ENCODE measurements at places on chromosomes 11 and 22.

DNA sequence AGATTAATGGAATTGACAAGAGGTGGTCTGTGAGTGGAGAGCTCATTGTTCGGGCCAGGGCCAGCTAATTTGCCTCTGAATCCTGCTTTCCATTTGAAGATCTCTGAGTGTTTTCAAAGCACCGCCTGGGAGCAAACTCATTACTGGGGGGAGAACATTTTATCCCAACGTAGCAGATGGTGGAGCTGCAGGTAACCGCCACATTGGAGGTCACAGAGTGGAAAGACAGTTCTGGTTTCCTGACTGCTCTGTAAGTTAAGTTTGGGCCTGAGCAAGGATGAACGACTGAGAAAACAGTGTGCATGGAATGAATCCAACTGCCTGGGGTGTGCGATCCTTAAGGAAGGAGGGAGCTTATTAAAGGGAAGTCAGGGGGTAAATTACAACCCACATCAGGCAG, 30.5 kb downstream of the LMO2 start:
- DNase-seq: no peak

- no peak for DNase-seq
Measured at GRCh38 chr11:46363455-46364005, 16.3 kb downstream of the DGKZ start.

GRCh38 chr11:35035894-35036408, 103.0 kb upstream of the CD44 start:
- DNase-seq: no peak

- DNase-seq: no peak
Measured at GRCh38 chr22:39277142-39277607, 32.4 kb upstream of the PDGFB start.

- no peak for DNase-seq
Measured at GRCh38 chr11:86514453-86514852, 139.8 kb downstream of the CCDC81 start.

DNA sequence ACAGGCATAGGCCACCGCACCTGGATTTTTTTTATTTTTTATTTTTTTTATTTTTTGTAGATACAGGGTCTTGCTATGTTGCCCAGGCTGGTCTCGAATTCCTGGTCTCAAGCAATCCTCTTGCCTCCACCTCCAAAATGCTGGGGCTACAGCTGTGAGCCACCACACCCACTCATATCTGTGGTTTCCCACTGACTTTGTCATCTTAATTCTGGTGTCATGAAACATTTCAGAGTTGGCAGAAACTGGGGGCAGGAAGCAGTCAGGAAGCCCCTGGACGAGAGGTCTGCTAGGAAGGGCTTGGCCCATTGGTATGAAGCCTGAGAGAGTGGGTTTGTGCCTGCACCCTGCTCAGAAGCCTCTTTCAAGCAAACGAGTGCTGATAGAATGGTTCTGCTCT, 49.1 kb downstream of the COMMD9 start:
- DNase-seq: no peak

DNA sequence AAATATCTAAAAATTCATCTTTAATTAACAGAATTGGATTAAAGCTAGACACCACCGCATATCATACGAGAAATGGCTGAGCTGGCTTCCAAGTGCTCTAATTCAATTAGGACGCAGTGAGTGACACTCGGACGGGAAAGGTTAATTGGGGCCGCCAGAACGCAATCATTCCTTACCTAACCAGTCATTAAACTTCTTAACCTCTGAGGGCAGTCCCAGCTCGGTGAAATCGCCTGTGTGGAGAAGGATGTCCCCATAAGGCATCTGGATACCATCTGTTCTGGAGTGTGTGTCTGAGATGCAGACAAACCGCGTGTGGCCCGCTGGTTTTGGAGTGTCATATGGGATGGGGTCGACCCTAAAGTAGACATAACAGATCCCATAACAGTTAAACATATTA, 50.3 kb downstream of the MPPED2 start:
- no peak for DNase-seq

- no peak for DNase-seq
Measured at GRCh38 chr11:36818410-36818809, 220.4 kb upstream of the RAG2 start.

DNA sequence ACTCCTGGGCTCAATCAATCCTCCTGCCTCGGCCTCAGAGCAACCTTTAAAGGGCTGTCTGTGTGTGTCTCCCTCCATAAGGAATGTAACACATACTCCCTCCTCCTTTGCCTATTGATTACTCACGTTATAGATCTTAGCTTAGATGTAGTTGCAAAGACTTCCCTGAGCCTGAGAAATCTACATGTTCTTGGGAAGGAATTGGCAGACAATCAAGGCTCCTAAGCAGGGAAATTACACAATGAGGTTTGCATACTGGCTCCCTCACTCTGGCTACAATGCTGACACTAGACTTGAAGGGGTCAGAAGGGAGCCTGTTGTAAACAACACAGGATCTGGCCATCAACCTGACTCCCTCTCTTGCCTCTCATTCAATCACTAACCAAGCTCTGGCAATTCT, 5.2 kb upstream of the OLFML1 start:
- DNase-seq: no peak

GRCh38 chr11:94924612-94925011, 48.7 kb downstream of the CWC15 start:
- DNase-seq: no peak

- no peak for DNase-seq
Measured at GRCh38 chr11:119993722-119994121, 144.2 kb downstream of the TRIM29 start.

DNA sequence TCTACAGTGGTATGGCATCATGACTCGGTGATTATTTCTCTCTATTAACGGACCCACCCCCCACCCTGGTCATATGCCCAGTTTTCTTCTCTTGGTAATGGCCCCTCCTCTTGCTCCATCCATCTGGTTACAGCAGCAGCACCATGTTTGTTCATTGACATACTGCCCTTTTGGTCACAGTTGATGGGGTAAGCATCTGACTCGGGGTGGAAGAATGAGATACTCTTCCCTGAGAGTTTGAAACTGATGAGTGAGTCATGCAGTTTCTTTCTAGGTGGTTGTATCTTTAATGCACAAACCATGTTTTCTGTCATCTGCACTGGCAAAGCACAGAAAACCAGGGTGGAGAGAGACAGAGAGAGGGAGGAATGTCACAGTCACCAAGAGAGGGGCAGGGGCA, 126.0 kb downstream of the SYN3 start:
- no peak for DNase-seq

DNA sequence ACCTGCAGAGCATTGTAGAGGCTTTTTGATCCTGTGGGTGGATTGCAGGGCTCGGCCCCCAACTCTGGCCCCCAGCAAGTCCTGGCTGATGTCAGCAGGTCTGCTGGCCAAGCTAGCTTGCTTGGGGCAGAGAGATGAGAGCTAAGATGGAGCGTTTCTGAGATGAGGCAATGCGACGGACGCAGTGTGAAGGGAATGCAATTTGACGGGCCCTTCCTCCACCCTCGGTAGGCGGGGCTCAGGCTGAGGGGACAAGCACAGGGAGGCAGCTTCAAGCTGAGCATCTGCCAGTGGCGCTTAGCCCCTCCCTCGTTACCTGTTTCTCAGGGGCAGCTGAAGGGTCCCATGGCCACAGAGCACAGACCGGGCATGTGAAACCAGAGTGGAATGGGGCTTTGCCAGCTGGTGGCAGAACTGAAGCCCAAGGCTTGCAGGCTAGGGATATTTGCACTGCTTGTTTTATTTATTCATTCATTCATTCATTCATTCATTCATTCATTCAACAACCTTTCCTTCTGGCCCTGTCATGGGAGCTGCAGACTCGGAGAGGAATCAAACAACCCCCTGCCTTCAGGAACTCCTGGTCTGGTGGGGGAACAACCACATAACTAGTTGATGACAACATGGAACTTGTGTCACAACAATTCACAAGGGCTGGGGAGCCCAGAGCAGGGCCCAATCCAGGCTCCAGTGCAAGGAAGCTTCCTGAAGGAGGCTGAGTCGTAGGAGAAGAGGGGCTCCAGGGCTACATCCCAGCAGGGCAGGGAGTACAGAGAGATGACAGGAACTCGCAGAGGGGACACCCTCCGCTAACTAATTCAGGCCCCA, 66.8 kb downstream of the THAP12 start:
- no peak for DNase-seq

DNA sequence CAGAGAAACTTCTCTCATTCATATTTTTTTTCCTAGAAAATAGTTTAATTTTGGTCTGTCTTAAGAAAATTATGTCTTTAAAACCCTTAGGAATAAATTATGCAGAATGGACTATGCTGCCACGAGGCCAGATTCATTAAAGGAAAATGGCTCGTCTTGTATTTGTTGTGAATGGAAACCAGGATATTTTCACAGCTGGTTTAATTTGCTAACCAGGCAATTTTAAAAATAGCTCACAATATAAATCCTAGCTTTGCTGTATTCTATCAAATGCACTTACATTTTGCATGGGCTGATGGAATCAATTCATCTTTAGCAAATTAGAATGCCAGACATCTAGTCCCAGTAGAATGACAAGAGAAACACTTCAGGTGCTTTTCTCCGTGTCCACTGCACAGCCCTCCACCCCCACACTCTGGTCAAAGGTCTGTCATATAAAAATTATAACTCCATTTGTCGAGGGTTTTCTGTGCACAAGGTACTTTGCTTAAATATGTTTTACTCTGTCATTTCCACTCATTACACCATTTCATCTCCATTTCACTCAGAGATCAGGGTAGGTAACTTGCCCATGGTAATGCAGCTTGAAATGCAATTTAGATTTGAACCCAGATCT, 20.3 kb upstream of the TNRC6B start:
- DNase-seq: no peak

GRCh38 chr11:13064593-13064992, 55.5 kb downstream of the RASSF10 start:
- no peak for DNase-seq

DNA sequence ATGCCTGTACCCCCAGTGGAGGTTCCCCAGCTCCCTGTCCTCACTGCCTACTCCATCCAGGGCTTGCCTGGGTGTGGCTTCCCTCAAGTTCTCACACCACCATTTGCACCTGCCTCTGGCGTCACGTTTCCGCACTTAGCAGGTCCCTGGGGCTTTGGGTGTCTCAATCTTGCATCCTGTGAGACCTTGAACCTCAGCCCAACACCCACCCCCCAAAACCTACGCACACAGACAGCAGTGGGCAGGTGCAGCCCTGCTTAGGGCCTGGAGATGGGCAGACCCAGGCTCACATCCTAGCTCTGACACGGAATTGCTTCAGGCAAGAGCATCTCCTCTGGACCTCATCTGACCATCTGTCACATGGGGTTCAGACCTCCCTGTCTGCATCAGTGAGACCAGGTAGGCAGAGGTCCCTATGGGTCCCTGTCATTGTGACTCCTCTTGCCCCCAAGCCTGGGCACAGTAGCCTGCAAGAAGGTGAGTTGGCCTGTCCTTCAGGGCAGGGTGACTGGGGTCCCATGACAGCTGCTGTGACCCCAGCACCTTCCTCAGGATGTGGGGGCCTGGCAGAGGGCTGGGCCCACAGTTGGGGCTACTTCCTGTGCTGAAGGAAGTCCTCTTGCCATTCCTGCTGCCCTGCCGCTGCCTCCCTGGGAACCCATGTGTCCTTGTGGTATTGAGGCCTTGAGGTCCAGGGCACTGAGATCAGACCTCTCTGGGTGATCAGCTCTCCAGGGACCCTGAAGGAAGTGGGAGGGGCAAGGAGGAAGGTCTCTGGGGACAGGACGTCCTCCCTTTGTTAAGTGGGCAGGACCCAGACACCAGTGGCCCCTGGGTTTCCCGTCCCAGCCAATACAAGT, 2.0 kb downstream of the SIPA1 start:
- DNase-seq: no peak

GRCh38 chr11:60910281-60910687, 3.7 kb upstream of the TMEM109 start:
- DNase-seq: no peak

GRCh38 chr11:74024261-74025029, 15.6 kb upstream of the UCP3 start:
- DNase-seq: peak; percentile 60

DNA sequence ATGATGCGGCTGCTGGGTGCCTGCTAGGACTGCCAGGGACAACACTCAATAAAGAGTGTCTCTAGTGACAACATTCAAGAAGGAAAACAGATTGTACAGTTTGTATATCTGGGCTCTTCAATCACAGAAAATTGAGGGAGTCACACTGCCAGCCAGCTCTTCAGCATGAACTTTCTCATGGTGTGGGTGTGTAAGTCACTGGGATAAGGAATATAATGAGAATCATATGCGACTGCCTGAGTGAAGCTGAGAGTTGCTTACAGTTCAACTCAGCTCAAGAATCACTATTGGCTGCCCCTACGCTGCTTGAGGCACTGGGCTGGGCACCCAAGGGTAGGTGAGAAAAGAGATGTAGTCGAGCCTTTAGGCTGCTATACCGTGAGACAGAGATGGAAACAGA, 328.1 kb upstream of the PITPNB start:
- no peak for DNase-seq

GRCh38 chr22:32665676-32666075, 135.8 kb upstream of the TIMP3 start:
- DNase-seq: no peak

Measured in activated T-cell treated with anti-CD3 and anti-CD28 coated beads for 48 hours (primary cell).